Colonic mucosa (tissue), 4 donors: ENCODE measurements at places on chromosomes 13 and 19. TPM values are rescaled to one million over a fixed set of nuclear protein-coding genes. Genes with fewer than 3 reads are reported as not detected.

- no peak for DNase-seq
- no peaks in the 10 kb centered on the region for H3K27me3 ChIP-seq
- H3K36me3 ChIP-seq = no peaks in the 10 kb centered on the region
- H3K4me3 ChIP-seq = peak overlapping the region; percentile 81
Measured at GRCh38 chr13:44989941-44990340, 603 bp downstream of the GPALPP1 start.

DNA sequence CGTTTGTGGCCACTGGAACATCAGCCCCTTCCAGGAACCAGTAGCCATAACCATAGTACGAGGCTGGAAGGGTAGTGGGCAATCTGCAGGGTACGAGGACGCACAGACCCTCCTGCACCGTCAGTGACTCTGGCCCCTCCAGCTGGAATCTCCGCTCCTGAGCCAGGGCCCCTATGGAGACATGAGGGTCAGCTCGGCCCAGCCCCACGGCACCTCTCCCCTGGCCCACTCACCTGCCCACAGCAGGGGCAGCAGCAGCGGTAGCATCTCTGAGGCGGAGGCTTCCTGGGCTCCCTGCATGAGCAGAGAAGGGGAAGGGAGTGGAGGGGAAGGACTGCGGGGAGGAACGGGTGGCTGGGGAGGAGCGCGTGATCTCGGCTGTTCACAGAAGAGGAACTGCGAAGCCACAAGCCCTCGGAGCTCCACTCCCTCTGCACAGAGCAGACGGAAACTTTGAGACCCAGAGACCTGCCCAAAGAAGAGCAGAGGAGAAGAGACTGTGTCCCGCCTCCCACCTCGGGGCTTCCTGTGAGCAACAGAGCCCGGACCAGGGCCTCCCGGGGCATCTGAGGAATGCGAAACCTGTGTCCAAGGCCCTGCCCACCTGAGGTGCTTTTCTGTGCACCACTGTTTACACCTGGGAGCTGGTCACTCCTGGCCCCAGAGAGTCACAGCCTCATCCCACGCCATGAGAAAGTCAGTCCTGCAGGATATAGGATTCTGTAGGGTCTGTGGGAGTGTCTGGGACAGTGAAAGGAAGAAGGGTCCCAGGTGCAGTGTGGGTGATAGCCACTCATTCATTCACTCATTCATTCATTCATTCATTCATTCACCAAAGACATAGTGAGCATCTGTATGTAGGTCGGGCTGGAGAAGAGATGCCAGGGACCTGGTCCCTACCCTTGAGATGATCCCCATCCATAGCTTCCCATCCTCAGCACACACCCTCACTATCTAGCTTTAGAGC is at the start of gene SIGLEC6:
SIGLEC6 (minus strand) TSS at position 322 of the 967 bp plus-strand sequence; CDS start at position 300, 22 bp downstream.
- H3K4me1 ChIP-seq = no peaks in the 10 kb centered on the region
- peak; percentile 30 for DNase-seq
- H3K4me3 ChIP-seq = no peak within 1 kb of the TSS

DNA sequence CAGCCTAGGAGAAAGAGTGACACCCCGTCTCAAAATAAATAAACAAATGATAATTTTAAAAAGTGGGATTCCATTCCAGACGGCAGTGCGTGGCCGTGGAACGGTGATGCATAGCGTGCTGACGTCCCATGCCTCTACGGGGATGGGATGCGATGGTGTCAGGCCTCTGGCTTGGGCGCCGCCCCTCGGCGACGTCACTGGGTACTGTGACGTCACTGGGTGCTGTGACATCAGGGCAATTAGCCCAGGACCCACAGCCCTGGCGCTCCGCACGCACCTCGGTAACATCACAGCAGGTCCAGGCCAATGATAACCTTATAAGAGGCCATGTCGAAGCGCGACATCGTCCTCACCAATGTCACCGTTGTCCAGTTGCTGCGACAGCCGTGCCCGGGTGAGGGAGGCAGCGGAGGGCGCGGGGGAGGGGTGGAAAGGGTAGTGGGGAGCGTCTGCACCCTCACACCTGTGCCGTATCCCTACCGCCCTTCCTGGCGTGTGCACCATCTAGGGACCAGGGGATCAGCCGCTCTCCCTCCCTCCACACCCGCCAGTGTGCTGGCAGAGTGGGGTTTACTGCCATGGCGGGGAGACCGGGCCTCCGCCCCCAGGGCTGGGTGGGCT is at the start of gene GAPDHS:
GAPDHS (plus strand) TSS at position 256 of the 621 bp plus-strand sequence; CDS start at position 328, 72 bp downstream.
- no peaks in the 10 kb centered on the region for H3K4me1 ChIP-seq
- no peak within 1 kb of the TSS for H3K27ac ChIP-seq
- DNase-seq = no peak
- peaks cover 4% of the 10 kb centered on the region for H3K27me3 ChIP-seq
- H3K36me3 ChIP-seq = no peaks in the 10 kb centered on the region

DNA sequence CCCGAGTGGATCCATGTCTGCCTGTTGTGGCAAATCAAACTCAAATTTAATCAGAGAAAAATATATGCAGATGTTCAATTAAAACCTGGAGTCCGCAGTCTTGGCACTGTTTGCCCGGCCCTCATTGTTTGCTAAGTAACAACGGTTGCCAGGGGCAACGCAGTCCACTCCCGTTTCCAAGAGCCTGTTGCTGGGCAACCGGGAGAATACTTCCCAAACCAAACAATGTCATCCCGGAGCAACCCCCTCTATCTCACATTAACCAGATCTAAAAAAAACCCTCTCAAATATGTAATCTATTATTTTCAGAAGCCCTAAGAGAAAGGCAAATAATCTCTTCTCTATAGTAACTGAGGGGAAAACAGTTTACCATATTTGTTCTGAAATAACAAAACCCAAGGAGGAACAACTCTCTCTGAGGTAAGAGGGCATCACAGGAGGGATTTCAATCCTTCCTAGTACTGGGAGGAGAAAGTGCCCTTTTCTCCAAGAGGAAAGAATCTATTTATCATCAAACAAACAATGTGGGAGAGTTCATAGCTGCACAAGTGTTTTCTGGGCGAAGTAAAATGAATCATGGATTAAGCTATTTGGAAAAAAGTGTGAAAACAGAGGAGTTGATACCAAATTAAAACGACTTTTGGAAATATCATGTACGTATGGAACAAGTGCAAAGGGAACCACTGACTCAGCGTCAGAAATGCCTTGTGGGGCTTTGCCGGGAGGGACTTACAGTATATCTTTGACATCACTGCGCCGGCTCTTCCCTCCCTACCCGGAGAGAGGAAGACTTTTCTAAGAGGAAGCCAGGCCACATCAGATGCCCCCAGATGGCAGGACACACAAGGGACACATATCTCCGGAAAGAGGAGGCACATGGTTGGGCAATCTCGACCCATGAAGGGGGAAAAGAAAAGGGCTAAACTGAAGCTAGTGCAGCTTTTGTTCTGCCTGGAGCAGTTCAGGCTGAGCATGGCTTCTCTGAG is 43.3 kb downstream of the RFX2 start:
- peaks cover 18% of the 10 kb centered on the region for H3K4me1 ChIP-seq
- no peak overlapping the region for H3K4me3 ChIP-seq
- no peaks in the 10 kb centered on the region for H3K36me3 ChIP-seq
- H3K27me3 ChIP-seq = no peaks in the 10 kb centered on the region
- DNase-seq = peak; percentile 89

GRCh38 chr19:16649734-16650133 is 10.2 kb downstream of the SMIM7 start:
- H3K27ac ChIP-seq = no peak overlapping the region
- no peaks in the 10 kb centered on the region for H3K27me3 ChIP-seq
- no peak overlapping the region for H3K4me3 ChIP-seq
- H3K4me1 ChIP-seq = no peaks in the 10 kb centered on the region

DNA sequence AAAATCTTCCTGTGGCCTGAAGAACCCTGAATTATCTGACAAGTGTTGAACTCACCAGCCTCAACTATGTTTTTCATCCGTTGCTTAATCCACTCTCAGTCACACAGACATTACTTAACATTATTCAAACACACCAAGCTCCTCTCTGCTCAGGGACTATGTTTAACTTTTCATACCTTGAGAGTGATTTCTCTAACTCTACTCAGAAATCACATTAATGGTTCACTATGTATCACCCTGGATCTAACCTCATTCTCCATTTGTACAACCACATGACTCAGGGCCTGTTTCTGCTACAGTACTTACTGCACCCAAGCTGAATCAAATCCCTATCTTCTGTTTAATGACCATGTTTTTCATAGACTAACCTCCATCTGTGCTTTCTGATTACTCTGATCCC is 553.7 kb upstream of the PRR20A start:
- no peaks in the 10 kb centered on the region for H3K27me3 ChIP-seq
- no peak overlapping the region for H3K27ac ChIP-seq
- no peak for DNase-seq
- H3K36me3 ChIP-seq = no peaks in the 10 kb centered on the region
- no peaks in the 10 kb centered on the region for H3K4me1 ChIP-seq

DNA sequence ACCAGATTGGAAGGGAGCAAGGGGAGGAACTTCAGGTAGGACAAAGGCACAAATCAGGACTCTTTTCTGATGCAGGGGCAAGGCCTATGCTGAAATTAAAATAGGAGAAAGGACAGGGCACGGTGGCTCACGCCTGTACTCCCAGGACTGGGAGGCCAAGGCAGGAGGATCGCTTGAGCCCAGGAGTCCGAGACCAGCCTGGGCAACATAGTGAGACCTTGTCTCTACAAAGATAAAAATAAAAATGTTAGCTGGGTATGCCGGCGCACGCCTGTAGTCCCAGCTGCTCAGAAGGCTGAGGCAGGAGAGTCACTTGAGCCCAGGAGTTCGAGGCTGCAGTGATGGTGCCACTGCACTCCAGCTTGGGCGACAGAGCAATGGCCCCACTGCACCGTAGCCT is 5.7 kb downstream of the SLC17A7 start:
- no peak overlapping the region for H3K27ac ChIP-seq
- no peaks in the 10 kb centered on the region for H3K36me3 ChIP-seq

ELAVL3 gene
- total RNA-seq = 0.50 TPM

- H3K4me3 ChIP-seq = peak within 1 kb of the TSS; percentile 90
- peaks cover 4% of the 10 kb centered on the region for H3K36me3 ChIP-seq
- peak within 1 kb of the TSS; percentile 78 for H3K27ac ChIP-seq
- no peaks in the 10 kb centered on the region for H3K27me3 ChIP-seq
Measured at GRCh38 chr19:9584073-9584833, at the start of gene ZNF121. TSS of gene ZNF121 (minus strand) at chr19:9584504. CDS start at chr19:9568097, 16,407 bp downstream.

RRAS gene
- total RNA-seq = 45.7 TPM
